ENCODE measurements at places on chromosomes 4 and X. TPM values are rescaled to one million over a fixed set of nuclear protein-coding genes. Genes with fewer than 3 reads are reported as not detected.

The SPANXD gene
- not detected for polyA plus RNA-seq

The SLC38A5 gene
- polyA plus RNA-seq, result 16.3 TPM

The RASGEF1B gene
- 7.4 TPM for polyA plus RNA-seq

The TIGD4 gene
- 0.04 TPM for polyA plus RNA-seq

The FDCSP gene
- polyA plus RNA-seq, result 0.75 TPM

The MAB21L2 gene
- polyA plus RNA-seq, result 0.73 TPM

The ATP1B4 gene
- polyA plus RNA-seq, result not detected

The SYAP1 gene
- polyA plus RNA-seq, result 15.3 TPM

The TLR8 gene
- polyA plus RNA-seq, result 0.02 TPM

The NALF2 gene
- polyA plus RNA-seq, result 0.14 TPM

The HERC5 gene
- polyA plus RNA-seq, result 0.92 TPM

The YTHDC1 gene
- 45.2 TPM for polyA plus RNA-seq

The DMP1 gene
- not detected for polyA plus RNA-seq

The CT45A1 gene
- polyA plus RNA-seq, result not detected

The IL21 gene
- not detected for polyA plus RNA-seq

The VSIG4 gene
- polyA plus RNA-seq, result 5.1 TPM

The GAGE2A gene
- not detected for polyA plus RNA-seq

The SMIM43 gene
- polyA plus RNA-seq, result not detected

The ARSJ gene
- polyA plus RNA-seq, result 1.4 TPM

The GATA1 gene
- polyA plus RNA-seq, result not detected

The AFM gene
- not detected for polyA plus RNA-seq

The SHROOM4 gene
- polyA plus RNA-seq, result 0.87 TPM

The ABCD1 gene
- 1.8 TPM for polyA plus RNA-seq

The SSX2 gene
- not detected for polyA plus RNA-seq

The HOPX gene
- 1,386 TPM for polyA plus RNA-seq

The TMPRSS11F gene
- 6.6 TPM for polyA plus RNA-seq

The HTT gene
- 19.4 TPM for polyA plus RNA-seq

The CT47C1 gene
- not detected for polyA plus RNA-seq

The NOA1 gene
- polyA plus RNA-seq, result 11.0 TPM

The MID2 gene
- polyA plus RNA-seq, result 7.9 TPM

The MAP9 gene
- polyA plus RNA-seq, result 0.47 TPM

The COX7B2 gene
- not detected for polyA plus RNA-seq

The ATP2B3 gene
- not detected for polyA plus RNA-seq

The IQCM gene
- not detected for polyA plus RNA-seq

All from esophagus (tissue), 2 donors.